ENCODE measurements at places on chromosomes 3 and 15.
A peak's percentile ranks its signal among the peaks of the same experiment; 100 is the strongest.

DNA sequence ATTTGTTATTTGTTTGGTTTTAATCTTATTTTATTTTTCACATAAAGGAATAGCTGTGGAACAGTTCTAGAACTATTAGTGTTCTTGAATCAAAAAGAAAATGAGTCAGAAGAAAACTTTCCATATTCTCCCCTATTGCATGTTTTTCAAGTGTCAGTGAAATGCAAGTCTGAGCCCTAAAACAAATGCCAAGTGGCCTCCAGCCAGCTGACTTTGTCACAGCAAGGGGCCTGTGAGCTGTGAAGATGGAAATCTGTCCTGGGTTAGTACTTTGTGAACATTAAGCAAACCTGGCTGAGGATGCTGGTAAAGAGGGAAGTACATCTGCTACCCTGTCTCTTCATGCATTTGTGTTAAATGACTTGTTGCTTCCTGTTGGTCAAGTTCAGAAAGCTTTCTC, 14.2 kb downstream of the LRRC49 start:
- no peak for DNase-seq

GRCh38 chr15:64622410-64623260, 152.8 kb downstream of the RBPMS2 start:
- peak; percentile 12 for DNase-seq

GRCh38 chr15:74642734-74643664, 27.4 kb downstream of the CLK3 start:
- peak; percentile 33 for DNase-seq

GRCh38 chr3:182979103-182979673, 1.1 kb downstream of the DCUN1D1 start:
- DNase-seq, result peak; percentile 74

DNA sequence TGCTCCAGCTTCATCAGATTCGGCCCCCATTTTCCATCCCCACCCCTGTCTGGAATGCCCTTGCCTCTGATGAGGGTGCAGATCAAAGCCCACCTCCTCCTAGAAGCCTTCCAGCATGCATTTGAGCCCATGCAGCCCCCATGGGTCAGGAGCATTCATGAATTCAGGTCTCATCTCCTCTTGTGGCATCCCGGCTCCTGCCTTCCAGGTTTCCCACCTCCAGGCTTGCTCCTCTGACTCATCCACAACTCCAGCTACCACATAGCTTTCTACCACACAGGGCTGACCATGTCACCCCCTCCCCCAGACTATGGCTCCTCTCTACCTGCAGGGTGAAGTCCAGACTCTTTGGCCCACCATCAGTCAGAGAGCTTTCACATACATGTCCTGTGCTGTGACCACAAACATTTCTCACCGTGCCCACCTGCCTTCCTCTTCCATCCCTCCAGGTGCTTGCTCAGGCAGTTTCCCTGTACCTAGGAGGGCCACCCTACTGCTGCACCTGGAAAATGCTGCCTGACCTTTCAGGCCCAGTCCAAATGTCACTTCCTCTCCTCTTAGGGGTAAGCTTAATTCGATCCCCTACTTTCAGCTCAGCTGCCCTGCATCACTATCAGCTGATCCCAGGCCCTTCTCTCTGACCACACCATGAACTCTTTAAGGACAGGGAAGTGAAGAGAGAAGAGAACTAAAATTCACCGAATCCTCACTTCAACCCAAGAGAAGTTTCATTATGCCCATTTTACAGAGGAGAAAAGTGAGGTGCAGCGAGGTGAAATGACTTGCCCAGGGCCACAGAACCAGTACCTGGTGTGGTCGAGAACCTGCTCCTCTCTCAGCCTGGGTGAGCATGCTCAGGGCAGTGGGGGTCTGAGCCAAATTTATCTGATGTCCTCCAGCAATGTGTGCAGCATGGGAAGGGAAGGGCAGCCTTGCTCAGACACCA, 13.7 kb upstream of the FGD5 start:
- DNase-seq, result no peak

DNA sequence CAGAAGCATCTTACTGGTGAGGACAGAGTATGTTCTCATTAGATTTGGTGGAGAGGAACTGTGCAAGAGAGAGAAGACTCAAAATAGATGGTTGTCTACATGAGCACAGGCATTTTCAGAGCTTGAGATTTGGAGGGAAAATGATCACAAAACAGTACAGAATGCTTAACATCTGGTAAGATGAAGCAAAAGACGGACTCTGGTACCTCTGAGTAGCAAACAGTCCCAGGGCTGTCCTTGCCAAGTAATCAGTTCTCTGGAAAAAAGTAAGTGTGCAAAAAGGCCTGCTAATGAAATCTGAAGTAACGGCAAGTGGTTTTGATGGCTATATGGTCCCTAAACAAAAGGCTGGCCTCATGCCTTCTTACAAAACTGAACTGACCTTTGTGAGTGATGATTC, 414.2 kb downstream of the CNTN4 start:
- DNase-seq, result peak; percentile 31

GRCh38 chr3:182732232-182733015, 60.9 kb upstream of the ATP11B start:
- no peak for DNase-seq

- no peak for DNase-seq
Measured at GRCh38 chr15:84827246-84827645, 10.1 kb downstream of the ALPK3 start.

DNA sequence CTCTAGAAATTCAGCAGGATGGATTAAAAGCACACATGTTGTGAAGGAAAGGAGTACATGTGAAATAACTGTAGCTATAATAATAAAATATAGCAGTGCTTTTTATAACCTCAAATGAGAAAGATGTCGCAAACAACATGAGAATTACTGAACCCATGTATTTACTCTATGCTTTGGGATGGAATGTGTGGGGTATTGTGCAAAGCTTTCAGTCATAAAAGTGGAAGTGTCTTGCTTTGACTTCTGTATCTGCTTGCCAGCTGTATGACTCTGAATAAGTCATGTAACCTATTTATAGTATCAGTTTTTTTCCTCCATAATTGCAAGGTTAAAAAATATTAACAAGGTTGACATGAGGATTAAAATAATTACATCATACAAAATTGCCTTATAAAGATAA, 519.3 kb upstream of the CADM2 start:
- DNase-seq, result no peak

- peak; percentile 1 for DNase-seq
Measured at GRCh38 chr15:77107531-77108355, 36.8 kb upstream of the TSPAN3 start.

DNA sequence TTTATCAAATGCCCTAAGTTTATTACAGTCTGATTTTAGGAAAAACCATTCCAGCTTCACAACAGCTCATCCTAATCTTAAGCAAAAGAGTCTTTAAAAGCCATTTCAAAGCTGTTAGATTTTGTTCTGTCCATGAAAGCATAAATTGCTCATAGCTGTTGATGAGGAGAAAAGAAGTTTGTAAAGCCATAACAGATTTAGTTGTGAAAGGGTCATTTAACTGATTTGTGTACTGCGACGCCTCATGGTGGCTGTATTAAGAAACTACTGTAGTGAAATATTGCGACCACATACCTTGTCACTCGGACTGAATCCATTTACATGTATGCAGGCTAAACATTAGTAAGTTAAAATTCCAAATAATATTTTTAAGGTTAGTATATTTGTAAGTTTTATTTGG, 20.9 kb downstream of the BBX start:
- DNase-seq, result no peak

- DNase-seq, result no peak
Measured at GRCh38 chr3:132857317-132857716, 135.1 kb upstream of the NPHP3 start.
